CD4-positive, CD25-positive, alpha-beta regulatory T cell (primary cell): ENCODE measurements at places on chromosomes 1 and 21.

GRCh38 chr21:43986544-43987451 lies 25.3 kb upstream of the TRAPPC10 start:
- DNase-seq = no peak
- H3K36me3 ChIP-seq = peaks cover 5% of the 10 kb centered on the region
- H3K4me1 ChIP-seq = peaks cover 6% of the 10 kb centered on the region
- H3K27ac ChIP-seq = no peak overlapping the region

DNA sequence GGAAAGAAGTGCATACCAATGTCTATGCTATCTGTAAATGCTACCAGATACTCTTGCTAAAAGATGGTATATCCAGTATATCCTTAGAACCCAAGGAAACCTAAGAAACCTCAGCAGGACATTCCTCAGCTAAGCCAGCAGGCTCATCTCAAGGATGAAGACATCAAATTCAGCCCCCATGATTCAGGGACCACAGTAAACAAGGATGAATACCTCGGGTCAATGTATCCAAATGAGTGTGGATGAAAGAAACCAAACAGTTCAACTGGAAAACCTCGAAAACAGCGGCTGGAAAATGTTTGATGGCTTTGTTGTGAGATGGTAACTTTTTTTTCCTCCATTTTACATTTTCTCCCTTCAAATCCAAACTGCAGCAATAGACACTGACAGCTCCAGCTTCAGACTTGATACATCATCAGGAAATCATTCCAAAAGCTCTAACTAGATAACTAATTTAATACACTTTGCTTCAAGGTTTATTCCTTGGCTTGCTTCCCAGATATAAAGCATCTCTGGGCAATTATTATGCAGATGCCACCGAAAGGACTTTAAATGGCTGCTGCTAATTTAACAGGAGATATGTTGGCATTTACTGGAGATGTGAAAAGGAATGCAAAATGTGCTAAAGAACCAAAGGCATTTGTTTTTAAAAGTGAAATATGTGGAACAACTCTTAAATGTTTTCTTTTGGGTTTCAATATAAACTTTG lies 73.6 kb downstream of the SMYD2 start:
- H3K4me1 ChIP-seq = no peaks in the 10 kb centered on the region
- no peaks in the 10 kb centered on the region for H3K27me3 ChIP-seq
- H3K27ac ChIP-seq = no peak overlapping the region
- DNase-seq = no peak
- no peaks in the 10 kb centered on the region for H3K36me3 ChIP-seq

DNA sequence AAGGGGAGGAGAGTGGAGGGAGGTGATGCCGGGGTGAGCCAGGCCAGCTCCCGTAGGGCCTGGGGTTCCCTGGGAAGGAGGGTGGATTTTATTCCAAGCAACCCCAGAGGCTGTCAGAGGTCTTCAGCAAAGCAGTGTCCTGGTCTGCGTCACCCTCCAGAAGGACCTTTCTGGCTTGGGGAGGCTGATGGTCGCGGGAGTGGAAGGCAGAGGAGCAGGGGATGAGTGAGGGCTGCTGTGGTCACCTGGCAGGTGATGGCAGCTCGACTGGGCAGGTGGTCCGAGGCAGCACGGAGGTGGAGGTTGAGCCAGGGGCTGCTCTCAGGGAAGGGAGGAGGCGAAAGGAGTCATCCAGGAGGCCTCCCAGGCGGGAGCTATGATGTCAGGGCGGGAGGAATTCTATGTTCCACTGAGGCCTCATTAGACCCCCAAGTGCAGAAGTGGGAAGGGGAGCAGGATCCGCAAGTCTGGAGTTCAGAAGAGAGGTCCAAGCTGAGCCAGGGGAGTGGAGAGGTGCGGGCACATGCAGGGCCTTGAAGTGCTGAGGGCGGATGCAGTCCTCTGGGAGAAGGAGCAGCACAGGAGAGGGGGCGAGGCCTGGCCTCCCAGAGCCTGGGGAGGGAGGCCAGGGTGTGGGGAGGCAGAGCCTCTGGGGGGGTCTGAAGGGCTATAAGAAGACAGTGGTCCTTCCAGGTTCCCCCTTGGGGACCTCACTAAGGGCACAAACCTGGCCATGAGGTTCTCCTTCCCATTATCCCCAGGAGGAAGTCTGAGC lies 33.3 kb downstream of the BMP8A start:
- no peaks in the 10 kb centered on the region for H3K36me3 ChIP-seq
- no peak overlapping the region for H3K27ac ChIP-seq
- H3K4me1 ChIP-seq = peaks cover 3% of the 10 kb centered on the region
- H3K4me3 ChIP-seq = no peak overlapping the region
- H3K27me3 ChIP-seq = no peaks in the 10 kb centered on the region

- no peaks in the 10 kb centered on the region for H3K27me3 ChIP-seq
- H3K4me3 ChIP-seq = no peak overlapping the region
- no peaks in the 10 kb centered on the region for H3K4me1 ChIP-seq
- peaks cover 76% of the 10 kb centered on the region for H3K36me3 ChIP-seq
- DNase-seq = no peak
These were observed 32.4 kb downstream of the ATP1A1 start for GRCh38 chr1:116405241-116406135.

GRCh38 chr1:235911876-235912275 lies 45.2 kb upstream of the LYST start:
- H3K4me1 ChIP-seq = no peaks in the 10 kb centered on the region
- H3K27me3 ChIP-seq = no peaks in the 10 kb centered on the region
- no peaks in the 10 kb centered on the region for H3K36me3 ChIP-seq
- DNase-seq = no peak

GRCh38 chr1:156356262-156356874 lies 12.6 kb upstream of the RHBG start:
- peaks cover 5% of the 10 kb centered on the region for H3K27me3 ChIP-seq
- no peak overlapping the region for H3K27ac ChIP-seq
- H3K36me3 ChIP-seq = no peaks in the 10 kb centered on the region
- no peak for DNase-seq

DNA sequence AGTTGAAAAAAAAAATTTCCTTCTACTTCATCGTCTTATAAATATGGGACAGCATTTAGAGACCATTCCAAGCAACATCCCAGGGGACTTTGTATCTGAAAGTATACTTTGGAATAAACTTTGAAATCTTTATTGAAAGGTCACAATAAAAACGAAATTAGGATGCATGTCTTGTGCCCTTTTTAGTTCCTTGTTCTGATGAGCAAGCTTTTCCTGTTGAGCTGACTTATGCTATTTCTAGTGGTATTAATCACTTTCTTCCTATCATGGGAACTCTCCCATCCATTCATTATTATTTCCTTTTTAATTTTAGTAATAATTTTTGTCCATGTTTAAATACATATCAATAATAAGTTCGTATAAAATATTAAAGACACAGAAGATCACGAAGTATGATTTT lies 4.0 kb upstream of the GBP2 start:
- no peaks in the 10 kb centered on the region for H3K27me3 ChIP-seq
- H3K4me1 ChIP-seq = peaks cover 23% of the 10 kb centered on the region
- H3K4me3 ChIP-seq = peak overlapping the region; percentile 84
- H3K27ac ChIP-seq = no peak overlapping the region
- DNase-seq = no peak

DNA sequence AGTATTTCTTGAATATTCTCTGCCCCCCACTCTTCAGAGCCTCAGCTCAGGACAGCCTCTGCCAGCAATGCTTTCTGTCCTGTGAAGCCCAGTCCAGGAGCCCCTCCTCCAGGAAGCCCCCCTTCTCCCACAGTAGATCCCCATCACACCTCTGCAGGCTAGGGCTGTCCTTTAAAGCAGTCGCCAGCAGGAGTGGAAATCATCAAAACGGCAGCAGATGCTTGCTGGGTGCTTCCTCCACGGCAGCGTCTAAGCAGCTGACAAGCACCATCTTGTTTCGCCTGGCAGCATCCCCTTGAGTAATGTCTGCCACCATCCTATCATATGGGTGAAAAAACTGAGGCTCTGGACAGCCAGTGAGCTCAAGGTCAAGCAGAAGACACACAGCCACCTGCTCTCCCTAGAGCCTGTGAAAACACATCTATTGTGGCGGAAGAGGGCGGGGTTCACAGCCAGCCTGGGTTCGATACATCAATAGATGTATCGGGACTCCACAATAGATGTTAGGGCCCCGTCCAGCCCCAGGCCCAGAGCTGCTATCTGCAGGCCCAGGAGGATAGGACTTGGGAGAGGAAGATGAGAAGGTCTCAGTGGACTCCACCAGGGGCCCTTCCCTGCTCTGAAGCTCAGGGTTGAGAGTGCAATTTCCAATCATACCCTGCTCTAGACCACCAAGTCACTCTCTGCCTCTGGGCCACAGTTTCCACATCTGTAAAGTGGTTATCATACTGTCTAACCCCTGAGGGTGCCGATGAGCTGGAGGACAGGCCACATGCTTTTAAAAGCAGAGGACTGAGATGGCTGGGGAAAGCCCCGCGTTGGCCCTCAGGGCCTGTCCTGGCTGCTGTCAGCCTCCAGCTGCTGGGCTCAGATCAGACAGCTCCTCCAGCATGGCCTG lies 17.5 kb downstream of the RUNX3 start:
- H3K36me3 ChIP-seq = peaks cover 77% of the 10 kb centered on the region
- peak overlapping the region; percentile 94 for H3K27ac ChIP-seq
- DNase-seq = no peak
- H3K4me3 ChIP-seq = no peak overlapping the region

DNA sequence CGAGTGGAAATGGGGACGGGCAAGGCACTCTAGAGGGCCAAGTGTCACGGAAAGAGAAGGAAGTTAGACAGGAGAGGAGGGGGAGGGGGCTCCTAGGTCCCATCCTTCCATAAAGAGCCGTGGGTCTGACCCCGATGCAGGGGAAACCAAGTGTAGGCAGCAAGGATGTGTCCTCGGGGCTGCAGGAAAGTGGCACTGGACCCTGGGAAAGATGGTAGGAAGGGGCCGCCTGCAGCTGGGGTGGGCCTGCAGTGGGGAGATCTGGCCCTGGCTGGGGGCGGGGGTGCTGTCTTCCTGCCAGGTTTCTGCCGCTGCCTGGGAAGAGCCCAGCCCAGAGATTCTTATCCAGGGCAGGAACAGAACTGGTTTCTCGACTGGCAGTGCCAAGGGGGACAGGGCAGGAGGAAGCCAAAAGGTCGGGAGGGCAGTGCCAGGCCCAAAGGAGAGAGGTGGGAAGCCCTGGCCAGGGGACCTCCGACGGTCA lies 12.9 kb downstream of the CRABP2 start:
- no peak overlapping the region for H3K27ac ChIP-seq
- peaks cover 16% of the 10 kb centered on the region for H3K4me1 ChIP-seq
- no peak overlapping the region for H3K4me3 ChIP-seq
- peaks cover 7% of the 10 kb centered on the region for H3K27me3 ChIP-seq
- H3K36me3 ChIP-seq = no peaks in the 10 kb centered on the region

DNA sequence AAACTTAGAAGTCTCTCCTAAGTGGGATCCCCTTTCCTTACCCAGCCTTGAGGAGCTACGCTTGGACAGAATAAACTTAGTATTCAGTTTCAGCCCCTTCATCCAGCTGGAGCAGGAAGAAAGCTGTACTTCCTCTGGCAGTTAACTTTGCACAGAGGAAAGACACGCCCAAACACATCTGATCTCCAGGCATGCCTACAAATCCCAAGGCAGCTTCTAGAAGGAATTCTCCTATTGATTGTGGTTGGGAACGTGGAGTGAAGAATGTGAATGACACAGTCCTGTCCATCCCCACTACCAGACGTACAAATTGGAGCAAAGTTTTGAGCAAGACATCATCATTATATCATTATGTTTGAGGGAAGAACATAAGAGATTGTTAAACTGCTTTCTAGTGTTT lies 6.6 kb upstream of the AK4 start:
- no peak overlapping the region for H3K4me3 ChIP-seq
- H3K27ac ChIP-seq = no peak overlapping the region
- H3K27me3 ChIP-seq = peaks cover 14% of the 10 kb centered on the region
- DNase-seq = no peak

GRCh38 chr1:235834620-235835019 lies 32.1 kb downstream of the LYST start:
- no peak overlapping the region for H3K4me3 ChIP-seq
- no peaks in the 10 kb centered on the region for H3K4me1 ChIP-seq
- H3K36me3 ChIP-seq = peaks cover 8% of the 10 kb centered on the region
- H3K27ac ChIP-seq = no peak overlapping the region
- no peaks in the 10 kb centered on the region for H3K27me3 ChIP-seq
- no peak for DNase-seq
